ENCODE measurements at places on chromosomes 7 and 10.

DNA sequence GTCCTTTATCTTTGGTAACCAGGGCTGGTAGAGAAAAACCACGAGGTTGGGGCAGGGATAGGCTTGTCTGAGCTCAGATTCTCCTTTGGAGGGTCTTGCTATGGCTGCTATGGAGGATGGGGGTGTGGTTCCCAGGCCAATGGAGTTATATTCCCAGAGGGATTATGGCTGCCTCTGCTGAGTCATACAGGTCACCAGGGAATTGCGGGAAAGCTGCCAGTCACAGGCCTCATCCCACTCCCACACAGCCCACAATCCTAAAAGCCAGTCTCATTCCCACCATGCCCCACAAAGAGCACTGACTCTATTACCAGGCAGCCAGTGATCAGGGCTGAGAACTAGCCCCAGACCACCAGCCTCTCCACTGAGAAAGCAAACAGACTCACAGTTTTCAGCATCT, 316.6 kb upstream of the TMEM229A start:
- no peak for DNase-seq

GRCh38 chr7:13897819-13898218, 91.6 kb downstream of the ETV1 start:
- DNase-seq, result no peak

DNA sequence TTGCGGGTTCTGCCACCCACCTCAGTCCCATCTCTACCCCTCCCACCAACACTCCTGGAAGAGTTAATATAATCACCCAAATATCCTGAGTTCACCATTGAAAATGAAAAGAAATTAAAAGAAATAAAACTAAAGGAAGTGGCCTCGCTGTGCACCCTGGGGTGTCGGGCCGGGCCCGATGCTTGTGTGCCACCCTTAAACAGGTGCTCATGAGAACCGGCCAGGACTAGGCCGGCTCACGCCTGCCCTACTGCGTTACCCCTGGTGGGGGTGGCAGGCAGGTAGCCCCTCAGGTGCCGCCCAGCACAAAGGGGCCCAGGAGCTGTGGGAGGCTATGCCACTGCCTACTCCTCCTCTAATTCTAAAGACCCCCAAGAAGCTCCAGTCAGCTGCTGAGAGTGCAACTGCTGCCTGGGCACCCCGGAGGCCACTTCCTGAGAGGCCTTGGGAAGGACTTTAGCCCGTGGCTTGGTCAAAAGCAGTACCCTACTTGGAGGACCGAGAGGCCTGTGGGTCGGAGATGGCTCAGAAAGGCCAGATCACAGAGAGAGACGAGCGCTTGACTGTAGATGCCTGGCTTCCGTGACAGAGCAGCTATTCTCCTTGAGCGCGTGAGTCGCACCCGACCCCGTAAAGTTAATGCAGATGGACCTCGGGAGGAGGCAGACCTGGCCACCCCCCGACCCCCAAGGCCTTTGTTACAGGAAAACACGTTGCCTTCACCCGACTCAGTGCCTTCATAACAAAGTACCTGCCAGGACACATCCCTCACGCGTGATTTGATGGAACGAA, 51.0 kb upstream of the PPP2R2D start:
- no peak for DNase-seq

DNA sequence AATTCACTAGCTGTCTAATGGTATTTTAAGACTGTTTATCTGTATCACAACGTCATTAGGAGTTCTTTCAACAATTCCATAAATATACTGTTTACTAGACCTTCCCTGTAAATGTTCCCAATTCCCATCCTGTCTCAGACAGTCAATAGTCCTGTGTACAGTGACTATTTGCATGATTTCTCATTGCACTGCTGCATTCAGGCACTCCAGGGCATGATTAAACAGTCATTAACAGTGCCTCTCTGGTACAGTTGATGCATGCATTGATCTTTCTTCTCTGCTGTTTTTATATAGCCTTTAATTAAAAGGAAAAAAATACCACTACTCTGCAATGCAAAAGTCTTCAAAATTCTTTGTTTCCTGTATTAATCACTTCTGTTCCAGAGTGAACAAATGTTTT, 51.5 kb upstream of the MTURN start:
- no peak for DNase-seq

DNA sequence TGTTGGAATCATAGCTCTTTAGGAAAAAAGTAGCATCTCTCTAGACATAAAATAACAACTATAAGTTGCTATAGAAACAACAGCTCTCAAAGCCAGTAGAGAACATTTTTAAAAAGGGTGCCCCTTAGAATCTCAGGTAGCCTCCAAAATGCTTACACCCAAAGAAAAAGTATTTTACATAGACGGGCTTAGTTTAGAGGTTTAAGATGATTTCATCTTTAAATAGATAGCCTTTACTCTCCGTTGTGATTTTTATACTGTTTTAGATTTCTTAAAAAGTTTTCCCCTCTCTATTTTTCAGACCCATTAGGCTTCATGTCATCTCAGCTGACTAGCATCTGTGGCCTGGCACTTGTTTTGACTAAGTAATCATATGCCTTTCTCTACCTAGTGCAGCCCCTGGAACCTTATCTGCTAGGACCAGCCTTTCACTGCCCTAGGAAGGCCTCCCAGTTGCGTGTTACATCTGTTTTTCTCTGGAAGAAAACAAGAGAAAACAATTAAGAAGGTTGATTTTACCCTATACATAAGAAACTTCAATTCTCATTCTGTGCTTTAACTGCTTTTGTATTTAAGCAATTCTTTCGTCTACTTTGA, 6.9 kb upstream of the BPGM start:
- no peak for DNase-seq

All from GM03348 (cell line).